ENCODE measurements at places on chromosomes 11 and 22.

DNA sequence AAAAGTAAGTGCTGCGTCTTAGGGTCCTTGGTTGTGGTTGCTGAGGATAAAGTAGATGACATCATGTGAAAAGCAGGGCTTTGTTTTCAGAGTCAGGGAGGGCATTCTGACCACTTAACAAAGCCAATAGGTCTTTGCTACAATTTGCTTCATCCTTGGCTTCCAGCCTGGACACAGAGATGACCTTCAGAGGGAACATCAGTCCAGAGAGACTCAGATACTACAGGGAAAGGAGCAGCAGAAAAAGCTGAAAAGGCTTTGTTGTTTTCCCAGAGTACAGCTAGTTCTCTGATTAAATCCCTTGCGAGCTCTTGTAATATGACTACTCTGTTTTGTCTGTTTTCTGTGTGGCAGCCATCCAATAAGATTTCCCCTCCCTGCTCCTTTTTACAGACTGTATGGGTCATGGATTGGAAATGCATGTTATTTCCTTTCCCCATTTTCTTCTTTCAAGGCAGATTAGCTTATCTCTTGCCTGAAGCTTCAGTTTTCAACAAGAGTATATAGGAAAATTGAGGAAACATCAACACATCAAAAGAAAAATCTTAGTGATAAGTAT, 31.9 kb downstream of the ATG13 start:
- DNase-seq = peak; percentile 54

- no peak for DNase-seq
Measured at GRCh38 chr22:47299863-47300697, 537.6 kb downstream of the TBC1D22A start.

DNA sequence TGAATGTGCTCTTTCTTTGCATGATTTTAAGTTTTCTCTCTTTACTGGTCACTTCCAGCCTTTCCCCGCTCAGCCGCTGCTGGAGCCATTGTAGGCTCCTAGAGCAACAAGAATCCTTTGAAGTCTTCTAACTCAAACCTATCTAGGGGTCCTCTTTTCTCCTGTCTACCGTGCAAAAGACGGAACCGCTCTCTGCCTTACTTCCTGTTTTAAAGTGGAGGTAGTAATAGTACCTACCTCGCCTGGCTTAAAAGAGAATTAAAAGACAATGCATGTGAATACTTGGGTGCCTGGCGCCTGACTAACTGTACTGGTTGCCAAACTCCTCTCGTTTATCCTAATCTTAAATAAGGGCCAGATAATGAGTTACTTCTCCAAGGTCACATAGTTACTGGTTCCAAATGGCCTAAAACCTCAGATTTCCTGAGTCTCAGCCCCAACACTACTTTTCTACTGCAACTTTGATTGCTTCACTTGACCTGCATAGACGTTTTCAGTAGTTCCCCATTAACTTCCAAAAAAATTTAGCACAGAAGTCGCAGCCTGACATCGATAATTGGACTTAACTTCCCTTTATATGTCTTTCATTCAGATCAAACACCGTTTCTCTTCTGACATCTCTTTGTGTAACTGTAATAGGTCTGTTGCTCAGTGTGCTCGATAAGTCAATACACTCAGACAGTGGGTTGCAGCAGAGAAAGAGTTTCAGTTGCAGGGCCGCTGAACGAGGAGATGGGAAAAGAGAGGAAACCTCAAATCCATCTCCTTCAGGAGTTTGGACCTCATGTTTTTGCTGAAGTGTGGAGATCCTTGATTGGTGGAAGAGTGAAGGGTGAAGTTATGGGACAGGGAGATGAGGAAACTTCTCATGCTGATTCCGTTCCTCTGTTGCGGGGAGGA, 891 bp downstream of the SAMM50 start:
- no peak for DNase-seq

GRCh38 chr11:64339754-64340408, at the start of gene CCDC88B:
Gene CCDC88B, plus strand, starts transcription at chr11:64340204. Its CDS starts 63 bp downstream, at chr11:64340267.
- no peak for DNase-seq

DNA sequence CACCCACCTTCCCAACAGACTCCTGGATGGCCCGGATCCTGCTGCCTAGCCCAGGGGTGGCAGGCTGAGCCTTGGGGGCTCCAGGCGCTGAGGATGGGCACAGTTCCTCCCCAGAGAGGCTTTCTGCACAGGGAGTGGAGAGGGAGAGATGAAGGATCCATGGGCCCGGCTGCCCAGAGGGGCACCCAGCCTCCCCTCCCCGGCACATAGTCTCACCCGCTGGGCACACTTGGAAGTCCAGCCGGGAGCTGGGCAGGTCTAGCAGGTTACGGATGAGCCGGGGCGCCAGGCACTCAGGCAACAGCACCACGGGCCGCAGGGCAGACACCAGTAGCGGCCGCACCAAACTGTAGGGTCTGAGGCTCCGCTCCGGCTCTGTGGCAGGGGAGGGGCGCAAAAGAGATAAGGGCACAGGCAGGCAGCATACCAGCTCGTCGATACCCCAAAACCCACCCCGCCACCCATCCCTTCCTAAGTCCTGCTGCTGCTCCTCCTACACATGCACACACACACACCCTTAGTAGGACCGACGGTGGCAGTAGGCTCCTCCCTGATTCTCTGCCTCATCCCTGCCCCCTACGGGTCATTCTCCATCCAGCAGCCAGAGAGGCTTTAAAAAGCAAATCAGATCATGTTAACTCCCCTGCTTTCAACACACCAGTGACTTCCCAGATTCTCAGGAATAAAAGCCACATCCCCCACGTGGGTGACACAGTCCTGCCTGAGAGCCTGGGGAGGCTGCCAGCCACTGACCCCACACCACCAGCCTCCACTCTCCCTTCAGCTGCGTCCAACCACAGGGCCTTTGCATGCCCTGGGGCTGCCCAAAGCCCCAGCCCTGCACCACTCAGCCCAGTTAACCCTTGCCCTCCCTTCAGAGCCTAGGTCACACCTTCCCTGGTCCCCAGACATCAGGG, 6.5 kb upstream of the MFNG start:
- peak; percentile 74 for DNase-seq

GRCh38 chr11:86595955-86596354, 76.5 kb downstream of the ME3 start:
- no peak for DNase-seq

DNA sequence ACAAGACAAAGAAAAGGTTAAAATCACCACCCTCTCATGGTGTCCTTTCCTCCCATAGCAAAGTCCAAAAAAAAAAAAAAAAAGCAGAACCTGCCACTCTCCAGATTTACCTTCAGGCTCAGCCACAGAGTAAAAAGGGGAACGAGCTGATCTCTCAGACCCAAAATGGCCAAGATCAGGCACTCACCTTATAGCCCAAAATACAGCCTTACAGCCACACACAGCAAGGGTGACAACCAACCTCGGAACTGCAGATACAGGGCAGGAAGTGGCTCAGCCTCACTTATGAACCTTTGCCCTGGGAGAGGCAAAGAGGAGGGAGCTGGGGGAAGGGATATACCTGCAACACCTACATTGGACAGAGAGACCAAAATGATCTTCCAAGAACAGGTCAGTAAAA, 4.5 kb downstream of the FHIP1B start:
- no peak for DNase-seq

- no peak for DNase-seq
Measured at GRCh38 chr11:60119710-60120109, 31.2 kb downstream of the MS4A2 start.

DNA sequence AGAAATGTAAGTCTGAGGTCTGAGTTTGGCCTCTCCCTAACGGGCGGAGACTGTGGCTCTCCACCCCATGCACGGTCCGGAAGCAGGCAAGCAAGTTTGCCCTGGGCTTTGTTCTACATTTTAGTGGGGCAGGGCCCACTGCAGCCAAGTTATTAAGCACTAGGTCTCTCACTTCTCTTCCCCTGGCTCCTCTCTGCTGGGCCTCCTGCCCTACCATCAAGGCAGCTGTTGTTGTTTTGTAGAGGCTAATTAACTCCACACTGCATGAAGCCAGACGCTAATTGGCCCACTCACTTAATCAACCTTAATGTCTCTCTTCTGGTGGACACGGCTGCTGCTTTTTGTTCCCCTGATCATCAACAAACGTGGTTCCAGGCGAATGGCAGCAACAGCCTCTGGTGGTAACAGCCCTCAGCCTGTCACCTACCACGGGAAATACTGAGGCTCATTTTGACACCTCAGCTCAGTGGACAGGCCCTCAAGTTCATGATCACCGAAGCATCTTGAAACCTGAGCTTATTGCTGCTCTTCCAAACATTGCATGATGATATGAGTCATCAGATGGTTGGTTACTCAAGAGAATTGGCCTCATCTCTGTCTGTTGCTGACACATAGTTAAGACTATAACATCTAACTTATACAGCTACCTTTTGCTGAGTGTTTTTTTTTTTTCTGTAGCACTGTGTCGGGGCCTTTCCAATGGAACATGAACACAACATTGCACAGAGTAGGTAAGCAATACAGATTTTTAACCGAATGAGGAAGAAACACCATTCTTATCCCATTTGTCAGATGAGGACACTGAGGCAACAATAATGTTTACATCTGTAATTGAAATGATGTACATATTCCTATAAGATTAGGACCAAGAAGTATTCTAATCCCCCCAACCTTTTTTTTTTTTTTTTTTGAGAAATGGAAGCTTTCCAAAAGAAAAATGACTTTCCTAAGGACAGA, 20.8 kb upstream of the LMO2 start:
- no peak for DNase-seq
